ENCODE measurements at places on chromosomes 6 and 20. TPM values are rescaled to one million over a fixed set of nuclear protein-coding genes. Genes with fewer than 3 reads are reported as not detected.
A peak's percentile ranks its signal among the peaks of the same experiment; 100 is the strongest.

DNA sequence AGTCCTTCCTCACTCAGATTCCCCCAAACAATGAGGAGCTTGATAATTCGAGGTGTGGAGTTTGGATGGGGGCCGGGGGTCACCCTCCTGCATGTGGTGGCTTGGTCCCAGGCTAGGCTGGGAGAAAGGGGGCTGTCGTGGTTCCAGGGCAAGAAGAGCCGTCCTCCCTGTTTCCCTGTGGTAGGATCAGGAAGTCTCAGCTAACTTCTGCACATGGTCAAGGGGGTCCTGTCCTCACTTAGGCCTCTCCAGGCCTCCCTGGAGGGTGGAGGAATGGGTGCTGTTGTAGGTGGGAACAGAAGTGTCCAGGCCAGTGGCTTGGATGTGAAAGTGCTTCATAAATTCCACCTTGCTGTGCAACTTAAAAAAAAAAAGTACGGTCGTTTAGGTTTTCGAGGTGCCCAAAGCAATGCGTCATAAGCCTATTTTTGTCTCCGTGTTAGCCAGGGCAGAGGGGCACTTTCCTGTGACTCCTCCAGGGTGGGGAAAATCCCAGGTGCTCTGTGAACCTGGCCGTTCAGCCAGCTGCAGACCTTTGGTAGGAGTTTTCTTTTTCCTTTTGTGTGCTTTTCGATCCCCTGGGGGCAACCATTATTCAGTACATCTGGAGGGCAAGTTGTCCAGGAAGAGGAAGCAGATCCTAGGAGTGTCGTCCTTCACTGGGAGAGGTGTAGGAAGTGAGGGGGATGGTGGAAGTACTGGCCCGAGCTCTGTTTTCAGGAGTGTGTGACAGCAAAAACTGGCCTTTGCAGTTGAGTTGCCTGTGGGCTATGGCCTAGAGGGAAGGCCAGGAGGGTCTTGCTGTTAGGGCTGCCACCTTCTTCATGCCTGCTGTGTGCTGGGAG is 9.6 kb downstream of the IGF2R start:
- peak; percentile 78 for DNase-seq
- H3K27me3 ChIP-seq = no peaks in the 10 kb centered on the region
- H3K4me3 ChIP-seq = peak overlapping the region; percentile 54
- H3K36me3 ChIP-seq = no peaks in the 10 kb centered on the region
- H3K27ac ChIP-seq = peak overlapping the region; percentile 96

DNA sequence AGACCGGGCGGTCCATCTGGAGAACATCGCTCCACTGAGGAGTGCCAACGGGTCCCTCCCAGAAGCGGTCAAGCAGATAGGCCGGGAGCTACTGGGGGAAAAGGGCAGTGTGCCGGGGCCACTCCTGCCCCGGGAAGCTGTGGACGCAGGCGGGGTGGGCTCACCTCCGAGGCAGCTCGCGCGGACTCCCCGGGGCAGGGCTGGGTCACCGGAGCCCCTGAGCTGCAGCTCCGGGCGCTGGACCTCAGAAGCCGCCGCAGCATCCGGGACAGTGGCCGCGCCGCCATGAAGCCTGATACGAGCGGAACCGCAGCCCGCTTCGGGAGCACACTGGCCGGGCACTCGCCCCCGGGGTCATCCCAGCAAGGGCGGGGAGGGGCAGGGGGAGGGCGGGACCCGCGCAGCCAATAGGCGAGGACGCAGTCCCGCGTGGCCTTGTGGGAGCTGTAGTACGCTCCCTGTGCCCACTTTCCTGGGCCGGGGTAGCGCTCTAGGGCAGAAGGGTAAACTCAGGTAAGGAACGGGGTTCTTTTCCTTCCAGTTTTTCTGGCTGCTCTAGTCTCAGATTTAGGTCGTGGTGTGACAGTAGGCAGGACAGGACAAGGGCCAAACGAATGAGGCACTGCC is at the start of gene MOCS1:
MOCS1 (minus strand) TSS at position 332 of the 627 bp plus-strand sequence; CDS start at position 287, 45 bp downstream.
- DNase-seq = no peak
- H3K27ac ChIP-seq = no peak within 1 kb of the TSS
- H3K27me3 ChIP-seq = peaks cover 3% of the 10 kb centered on the region
- H3K4me3 ChIP-seq = no peak within 1 kb of the TSS
- H3K4me1 ChIP-seq = no peaks in the 10 kb centered on the region

- H3K4me1 ChIP-seq = no peaks in the 10 kb centered on the region
- DNase-seq = no peak
- no peaks in the 10 kb centered on the region for H3K27me3 ChIP-seq
These were observed 241.9 kb downstream of the ADGRB3 start for GRCh38 chr6:68876792-68877493.

DNA sequence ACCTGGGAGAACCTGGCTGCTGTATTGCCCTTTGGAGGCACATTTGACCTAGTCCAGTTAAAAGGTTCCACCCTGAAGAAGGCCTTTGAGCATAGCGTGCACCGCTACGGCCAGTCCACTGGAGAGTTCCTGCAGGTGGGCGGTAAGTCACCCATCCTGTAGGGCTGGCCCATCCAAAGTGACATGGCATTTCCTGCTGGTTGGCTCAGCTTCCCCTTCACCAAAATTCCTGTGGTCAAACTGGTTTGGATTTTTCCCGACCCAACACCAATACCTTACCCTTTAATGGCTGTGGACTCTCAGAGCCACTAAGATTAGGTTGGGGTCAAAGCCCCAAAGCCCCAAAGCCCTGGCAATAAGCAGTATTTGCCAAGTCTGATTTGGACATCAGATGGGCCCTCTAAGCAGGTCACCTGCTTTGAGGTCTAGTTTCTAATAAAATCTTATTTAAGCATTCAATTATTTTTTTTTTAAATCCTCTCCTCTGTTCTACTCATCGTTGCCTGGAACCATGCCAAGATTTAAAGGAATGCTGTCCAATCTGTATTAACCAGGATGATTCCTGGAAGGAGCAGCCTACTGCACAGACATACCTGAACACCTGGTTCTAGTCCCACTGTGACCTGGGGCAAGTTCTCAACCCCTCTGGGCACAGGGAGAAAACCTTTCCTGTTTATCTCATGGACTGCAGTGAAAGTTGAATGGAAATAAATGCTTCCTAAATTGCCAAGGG is 40.8 kb downstream of the NT5E start:
- H3K4me1 ChIP-seq = no peaks in the 10 kb centered on the region
- no peak overlapping the region for H3K27ac ChIP-seq
- no peaks in the 10 kb centered on the region for H3K27me3 ChIP-seq
- no peak for DNase-seq
- H3K4me3 ChIP-seq = no peak overlapping the region

GRCh38 chr20:17612992-17613327 is 43.1 kb downstream of the DSTN start:
- H3K36me3 ChIP-seq = peaks cover 5% of the 10 kb centered on the region
- DNase-seq = no peak
- H3K4me3 ChIP-seq = no peak overlapping the region

- no peak overlapping the region for H3K4me3 ChIP-seq
- H3K36me3 ChIP-seq = no peaks in the 10 kb centered on the region
- DNase-seq = no peak
- H3K4me1 ChIP-seq = peaks cover 15% of the 10 kb centered on the region
- no peaks in the 10 kb centered on the region for H3K27me3 ChIP-seq
These were observed 4.2 kb upstream of the HLA-DOA start for GRCh38 chr6:33013608-33014007.

DNA sequence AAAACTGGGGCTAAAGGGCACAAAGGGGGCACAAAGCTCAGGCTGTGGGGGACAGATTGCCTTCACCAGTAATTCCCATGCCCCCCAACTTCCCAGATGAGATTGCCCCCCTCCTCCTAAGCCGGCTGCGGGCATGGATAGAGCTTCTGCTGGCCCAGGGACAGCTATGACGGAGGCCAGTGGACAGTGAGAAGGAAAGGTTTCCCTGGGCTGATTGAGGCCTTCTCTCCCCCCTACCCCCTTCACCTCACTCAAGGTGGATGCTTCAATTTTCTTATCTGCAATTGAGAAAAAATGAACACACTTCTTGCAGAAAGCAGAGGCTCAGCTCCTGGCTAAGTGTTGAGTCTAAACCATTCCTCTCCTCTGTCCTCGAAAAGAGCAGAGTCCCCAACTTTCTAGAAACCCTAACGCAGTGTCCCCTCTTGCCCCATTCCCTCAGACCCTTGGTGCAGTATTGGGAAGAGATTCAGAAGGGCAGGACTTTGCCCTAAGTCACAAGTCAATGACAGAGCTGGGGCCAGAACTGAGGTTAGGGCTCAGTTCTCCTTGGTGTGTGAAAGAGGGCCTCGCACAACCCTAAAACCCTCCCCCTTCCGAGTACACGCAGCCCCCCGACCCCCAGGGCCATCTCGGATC is 808 bp downstream of the SDC4 start:
- no peaks in the 10 kb centered on the region for H3K36me3 ChIP-seq
- H3K27me3 ChIP-seq = 0 out of 2 replicates have a peak, but pooled peaks cover 6% of the 10 kb centered on the region
- H3K4me1 ChIP-seq = peaks cover 6% of the 10 kb centered on the region
- H3K4me3 ChIP-seq = peak overlapping the region; percentile 49
- no peak overlapping the region for H3K27ac ChIP-seq

- no peaks in the 10 kb centered on the region for H3K27me3 ChIP-seq
- H3K36me3 ChIP-seq = no peaks in the 10 kb centered on the region
These were observed 62.2 kb upstream of the CLDN20 start for GRCh38 chr6:155201461-155202226.

Gene PPP1R14C
- not detected for total RNA-seq

Gene SLC4A11
- total RNA-seq = 1.9 TPM

Gene PNLDC1
- not detected for total RNA-seq

Gene CTCFL
- total RNA-seq = 0.10 TPM

Gene HLA-DMB
- 106 TPM for total RNA-seq
